ENCODE measurements at places on chromosomes 13 and 19. TPM values are rescaled to one million over a fixed set of nuclear protein-coding genes. Genes with fewer than 3 reads are reported as not detected.

- no peak for DNase-seq
Observed at GRCh38 chr13:110125613-110126272, 181.2 kb downstream of the COL4A1 start.

DNA sequence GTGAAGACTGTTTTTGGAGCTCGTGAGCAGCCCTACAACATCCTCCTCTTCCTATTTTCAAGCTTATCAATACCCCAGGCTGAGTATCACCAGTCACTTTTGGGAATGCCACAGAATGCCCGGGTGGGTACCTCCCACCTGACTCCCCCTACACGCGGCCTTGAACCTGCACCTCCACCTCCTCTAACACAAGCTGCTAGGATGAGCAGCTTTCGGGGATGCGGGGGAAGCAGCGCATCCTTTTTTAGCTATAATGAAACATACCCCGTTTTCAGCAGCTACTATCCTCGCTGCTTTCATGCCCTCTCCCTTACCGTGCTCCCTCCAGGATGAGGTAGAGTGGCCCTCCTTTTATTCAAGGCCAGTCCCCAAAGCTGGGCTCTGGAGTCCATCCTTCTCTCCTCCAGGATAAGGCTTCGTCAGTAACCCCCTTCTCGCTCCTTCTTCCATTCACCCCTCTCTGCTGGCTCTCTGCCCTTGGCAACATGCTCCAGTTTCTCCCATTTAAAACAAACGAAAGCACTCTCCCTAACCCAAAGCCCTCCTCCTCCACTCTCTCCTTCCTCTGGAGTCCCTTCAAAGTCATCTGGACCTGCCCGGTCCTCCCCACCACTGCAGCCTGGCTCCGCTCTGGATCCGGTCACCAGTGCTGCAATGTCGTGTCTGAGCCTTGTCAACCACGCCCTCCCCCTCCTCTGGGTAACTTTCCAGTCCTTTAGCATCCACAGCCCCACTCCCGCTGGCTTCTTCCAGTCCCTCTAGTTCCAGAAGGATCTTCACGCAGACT lies 55.3 kb downstream of the STK24 start:
- DNase-seq = no peak

- DNase-seq = no peak
Observed at GRCh38 chr19:3034656-3035541, 5.8 kb upstream of the TLE2 start.

GRCh38 chr19:33756177-33756576 lies 40.5 kb upstream of the KCTD15 start:
- DNase-seq = no peak

- DNase-seq = no peak
Observed at GRCh38 chr19:47176071-47176626, 45.5 kb downstream of the SAE1 start.

- DNase-seq = no peak
Observed at GRCh38 chr19:39833160-39833463, 850 bp downstream of the DYRK1B start.

DNA sequence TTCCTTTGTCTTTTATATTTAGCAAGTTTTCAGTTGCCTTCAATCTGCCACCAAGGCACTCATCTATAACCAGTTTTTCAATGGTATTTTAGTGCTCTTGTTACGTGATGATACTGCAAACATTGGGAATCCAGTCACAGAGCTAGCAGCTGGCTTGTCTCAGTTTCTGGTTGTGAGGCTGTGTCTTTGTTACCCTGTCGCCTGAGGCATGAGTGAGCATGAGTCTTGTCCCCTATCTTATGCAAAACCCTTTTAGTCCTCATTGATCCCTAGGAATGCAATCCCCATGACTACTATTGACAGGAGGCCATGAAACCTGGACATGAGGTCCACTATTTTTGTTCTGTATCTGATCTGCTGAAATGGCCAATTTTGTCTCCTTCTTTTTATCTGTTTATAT lies 391.0 kb downstream of the LMO7 start:
- DNase-seq = no peak

DNA sequence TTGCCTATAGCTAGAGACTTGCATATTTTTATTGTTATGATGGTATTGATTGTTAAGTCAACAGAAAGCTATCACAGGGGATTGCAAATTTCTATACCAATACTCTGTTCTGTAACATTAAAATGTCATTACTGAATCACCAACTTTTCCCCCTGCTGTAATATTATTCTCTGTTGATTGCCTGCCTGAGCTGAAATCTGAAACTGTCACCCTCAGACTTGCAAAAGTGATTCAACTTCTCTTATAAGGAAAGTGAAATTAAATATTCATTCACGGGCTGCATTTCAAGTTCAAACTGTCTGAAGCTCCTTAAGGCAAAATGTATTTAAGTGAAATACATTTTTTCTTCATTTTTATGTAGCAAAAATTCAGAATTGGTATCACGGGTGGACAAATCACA lies 723.2 kb downstream of the PCDH9 start:
- no peak for DNase-seq

DNA sequence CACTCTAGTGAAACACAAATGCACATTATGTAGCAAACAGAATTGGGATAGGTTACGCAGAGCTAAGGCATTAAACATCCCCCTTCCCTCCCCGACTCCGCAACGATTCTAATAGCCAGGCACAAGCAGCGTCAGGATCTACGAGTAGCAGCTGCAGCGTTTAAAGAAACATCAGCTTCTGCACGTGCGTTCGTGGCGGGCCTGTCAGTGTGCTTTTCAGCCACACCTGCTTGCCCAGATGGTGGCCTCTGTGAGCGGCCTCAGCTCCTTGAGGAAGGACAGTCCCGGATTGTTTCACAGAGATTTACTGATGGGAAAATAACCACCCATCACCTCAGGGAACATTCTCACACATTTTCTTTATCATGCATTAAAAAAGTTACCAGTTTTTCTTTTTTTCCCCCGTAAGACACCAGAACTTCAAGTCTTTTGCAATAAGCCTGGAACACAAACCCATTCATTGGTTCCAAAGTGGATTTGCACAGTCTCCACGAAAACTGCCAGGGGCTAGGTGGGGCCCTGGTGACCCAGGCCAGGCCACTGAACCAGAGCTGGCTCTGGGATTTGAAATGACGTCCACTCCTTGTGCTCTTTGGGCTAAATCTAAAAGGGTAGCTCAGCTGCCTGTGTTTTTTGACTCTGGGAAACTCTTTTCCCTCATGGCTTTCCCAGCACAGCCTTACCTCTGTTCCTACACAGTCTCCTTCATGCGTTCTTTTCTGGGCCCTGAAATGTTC lies 325.5 kb downstream of the KCNRG start:
- no peak for DNase-seq

DNA sequence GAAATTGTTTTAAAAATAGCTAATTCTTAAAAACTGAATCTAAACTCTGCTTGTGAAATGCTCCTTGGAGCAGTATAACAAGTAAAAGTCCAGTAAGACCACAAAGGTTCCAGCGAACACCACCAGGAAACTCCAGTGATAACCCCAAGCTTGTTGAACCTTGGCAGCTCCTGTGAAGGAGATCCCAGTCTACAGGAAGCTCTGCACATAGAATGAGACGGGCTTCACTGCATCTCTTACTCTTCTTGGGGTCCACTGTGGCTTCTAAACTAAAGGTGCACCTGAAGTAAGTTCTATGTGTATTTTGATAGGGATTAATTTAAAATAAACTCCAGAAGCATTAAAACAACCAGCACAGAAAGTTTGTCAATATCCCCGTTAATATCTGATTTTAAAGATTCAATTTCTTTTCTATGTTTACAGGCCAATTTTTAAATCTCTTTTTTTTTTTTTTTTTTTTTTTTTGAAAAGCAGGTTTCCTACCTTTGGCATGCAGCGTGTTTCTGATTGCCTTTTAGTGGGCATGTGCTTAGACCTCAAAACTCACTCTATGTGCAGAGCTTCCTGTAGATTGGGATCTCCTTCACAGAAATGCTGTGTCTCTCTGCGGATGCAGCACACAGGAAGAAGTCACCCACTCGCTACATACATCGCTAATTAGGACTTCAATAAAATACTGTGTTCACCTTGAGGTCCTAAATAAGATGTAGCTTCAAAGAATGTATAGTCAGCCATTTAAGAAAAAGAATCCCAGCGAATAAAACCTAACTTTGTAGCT lies 508.5 kb downstream of the KLF12 start:
- no peak for DNase-seq

DNA sequence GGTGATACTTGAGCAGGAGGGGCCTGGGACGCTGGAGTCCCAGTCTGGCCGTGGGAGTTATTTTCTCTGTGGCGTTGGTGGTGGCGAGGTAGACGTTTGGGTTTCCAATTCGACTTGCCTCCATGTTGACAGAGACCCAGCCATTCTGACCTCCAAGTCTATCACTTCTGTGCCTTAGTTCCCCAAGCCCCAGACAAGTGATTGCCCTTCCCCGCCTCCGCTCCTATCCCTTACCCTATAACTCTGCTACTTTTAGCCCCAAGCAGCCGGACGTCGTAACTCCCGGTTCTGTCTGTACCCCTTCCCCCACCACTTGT lies 549 bp downstream of the TIMM50 start:
- no peak for DNase-seq

- no peak for DNase-seq
Observed at GRCh38 chr19:44850641-44851109, 4.6 kb downstream of the NECTIN2 start.

- no peak for DNase-seq
Observed at GRCh38 chr13:108877300-108877699, 247.9 kb downstream of the MYO16 start.

DNA sequence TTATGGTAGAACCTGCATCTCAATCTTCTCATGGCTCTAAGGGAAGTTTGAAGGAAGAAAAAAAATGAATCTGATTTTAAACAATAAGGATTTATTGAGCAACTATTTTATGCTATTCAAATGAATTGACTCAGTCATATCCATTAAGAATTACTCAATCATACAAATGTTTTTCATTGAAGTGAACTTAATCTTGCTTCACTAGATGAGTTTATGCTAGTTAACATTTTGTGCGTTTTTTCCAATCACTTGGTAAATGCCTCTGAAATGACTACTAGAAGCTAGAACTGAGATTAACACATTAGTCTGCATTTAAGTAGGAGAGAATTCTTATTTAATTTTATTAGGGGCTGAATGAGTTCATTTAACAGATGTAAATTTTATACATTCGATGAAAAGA lies 25.2 kb downstream of the RXFP2 start:
- DNase-seq = no peak

DNA sequence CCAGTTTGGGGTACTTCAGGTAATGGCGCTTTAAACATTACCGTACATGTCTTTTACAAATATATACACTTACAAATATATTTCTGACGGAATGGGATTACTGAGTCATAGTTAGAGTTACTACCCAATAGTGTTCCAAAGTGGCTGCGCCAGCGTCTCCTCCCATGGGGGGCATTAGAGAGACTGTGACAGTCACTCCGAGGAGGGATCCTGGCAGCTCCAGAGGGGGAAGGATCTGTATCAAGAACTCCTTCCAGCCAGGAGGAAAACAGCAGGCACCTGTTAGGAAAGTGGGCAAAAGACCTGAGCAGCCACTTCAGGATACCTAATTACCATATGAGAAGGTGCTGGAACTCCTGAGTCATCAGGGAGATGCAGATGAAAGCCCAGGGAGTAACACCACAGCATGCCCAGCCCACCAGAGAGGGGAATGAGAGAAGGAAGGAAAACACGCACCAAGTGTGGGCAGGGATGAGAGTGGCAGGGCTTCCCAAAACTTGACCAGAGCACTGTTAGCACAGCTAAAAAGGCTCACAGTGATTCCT lies 52.9 kb downstream of the SLC7A9 start:
- no peak for DNase-seq

The NKG7 gene
- total RNA-seq = not detected

The TNNT1 gene
- 7.1 TPM for total RNA-seq

The FREM2 gene
- total RNA-seq = 1.0 TPM

All from kidney epithelial cell (primary cell).